ENCODE measurements at places on chromosomes 3 and 15. TPM values are rescaled to one million over a fixed set of nuclear protein-coding genes. Genes with fewer than 3 reads are reported as not detected.

Gene NGRN
- total RNA-seq = 205 TPM

Gene TRPM1
- not detected for total RNA-seq

Gene ZNF620
- 2.2 TPM for total RNA-seq

Gene SLC35G2
- 2.5 TPM for total RNA-seq

Gene CLDND1
- total RNA-seq = 71.1 TPM

Gene GOLGA8R
- 1.4 TPM for total RNA-seq

Gene AP3B2
- total RNA-seq = 2.0 TPM

Gene JMJD7
- total RNA-seq = 6.7 TPM
